ENCODE measurements at places on chromosomes 3 and 15. TPM values are rescaled to one million over a fixed set of nuclear protein-coding genes. Genes with fewer than 3 reads are reported as not detected.

SLC9C1 gene
- 0.94 TPM for total RNA-seq

ZBTB47 gene
- 2.5 TPM for total RNA-seq

ZNF660 gene
- 3.1 TPM for total RNA-seq

CCR9 gene
- 214 TPM for total RNA-seq

CLDN18 gene
- 0.28 TPM for total RNA-seq

NR1I2 gene
- total RNA-seq, result 0.14 TPM

BFSP2 gene
- 3.6 TPM for total RNA-seq

DPPA2 gene
- 0.14 TPM for total RNA-seq

CTXN2 gene
- total RNA-seq, result not detected

DNA sequence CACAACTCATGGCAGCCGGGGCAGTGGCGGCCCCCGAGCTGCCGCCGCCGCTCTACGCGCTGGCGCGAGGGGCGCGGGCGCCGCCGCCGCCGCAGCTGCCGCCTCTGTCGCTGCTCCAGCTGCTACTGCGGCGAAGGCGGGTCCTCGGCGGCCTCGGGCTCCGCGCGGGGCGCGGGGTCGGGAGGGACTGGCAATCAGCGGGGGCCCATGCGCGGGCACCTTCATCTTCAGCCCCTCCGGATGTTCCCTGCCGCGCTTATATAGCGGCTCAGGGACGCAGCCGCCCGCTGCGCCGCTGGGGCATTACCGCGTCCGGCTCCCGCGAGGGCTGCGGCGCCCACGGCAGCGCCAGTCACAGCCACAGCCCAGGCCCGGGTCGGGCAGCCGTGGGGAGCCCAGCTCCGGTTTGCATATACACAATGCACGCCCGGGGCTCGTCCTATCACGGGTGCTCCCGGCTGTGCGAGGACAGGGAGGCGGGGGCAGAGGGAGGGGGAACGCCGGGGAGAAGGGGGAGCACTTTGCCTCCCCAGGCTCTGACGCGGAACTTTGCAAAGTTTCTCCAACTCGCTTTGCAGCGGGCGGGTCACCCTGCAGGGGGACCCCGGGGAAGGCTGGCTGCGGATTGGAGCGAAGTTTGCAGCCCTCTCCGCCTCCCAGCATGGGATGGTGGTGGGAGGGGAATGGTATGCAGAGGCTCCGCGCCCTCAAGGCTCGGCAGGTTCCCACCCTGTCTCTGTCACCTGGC is at the start of gene VGLL3:
Gene VGLL3 (minus strand): TSS at position 416 of the 748 bp plus-strand sequence. CDS start 406 bp downstream, at position 10.
- peaks cover 31% of the 10 kb centered on the region for H3K27me3 ChIP-seq
- DNase-seq, result peak; percentile 12
- H3K4me1 ChIP-seq, result peaks cover 4% of the 10 kb centered on the region
- no peak within 1 kb of the TSS for H3K27ac ChIP-seq

- no peak overlapping the region for H3K4me3 ChIP-seq
- no peaks in the 10 kb centered on the region for H3K4me1 ChIP-seq
- no peak for DNase-seq
- no peaks in the 10 kb centered on the region for H3K36me3 ChIP-seq
- no peaks in the 10 kb centered on the region for H3K27me3 ChIP-seq
These were observed 15.3 kb upstream of the HLTF start for GRCh38 chr3:149101641-149102040.

GRCh38 chr15:97976766-97977503 is 16.4 kb downstream of the ARRDC4 start:
- no peaks in the 10 kb centered on the region for H3K4me1 ChIP-seq
- no peaks in the 10 kb centered on the region for H3K36me3 ChIP-seq
- no peaks in the 10 kb centered on the region for H3K27me3 ChIP-seq
- H3K4me3 ChIP-seq, result no peak overlapping the region
- no peak overlapping the region for H3K27ac ChIP-seq
- DNase-seq, result no peak

DNA sequence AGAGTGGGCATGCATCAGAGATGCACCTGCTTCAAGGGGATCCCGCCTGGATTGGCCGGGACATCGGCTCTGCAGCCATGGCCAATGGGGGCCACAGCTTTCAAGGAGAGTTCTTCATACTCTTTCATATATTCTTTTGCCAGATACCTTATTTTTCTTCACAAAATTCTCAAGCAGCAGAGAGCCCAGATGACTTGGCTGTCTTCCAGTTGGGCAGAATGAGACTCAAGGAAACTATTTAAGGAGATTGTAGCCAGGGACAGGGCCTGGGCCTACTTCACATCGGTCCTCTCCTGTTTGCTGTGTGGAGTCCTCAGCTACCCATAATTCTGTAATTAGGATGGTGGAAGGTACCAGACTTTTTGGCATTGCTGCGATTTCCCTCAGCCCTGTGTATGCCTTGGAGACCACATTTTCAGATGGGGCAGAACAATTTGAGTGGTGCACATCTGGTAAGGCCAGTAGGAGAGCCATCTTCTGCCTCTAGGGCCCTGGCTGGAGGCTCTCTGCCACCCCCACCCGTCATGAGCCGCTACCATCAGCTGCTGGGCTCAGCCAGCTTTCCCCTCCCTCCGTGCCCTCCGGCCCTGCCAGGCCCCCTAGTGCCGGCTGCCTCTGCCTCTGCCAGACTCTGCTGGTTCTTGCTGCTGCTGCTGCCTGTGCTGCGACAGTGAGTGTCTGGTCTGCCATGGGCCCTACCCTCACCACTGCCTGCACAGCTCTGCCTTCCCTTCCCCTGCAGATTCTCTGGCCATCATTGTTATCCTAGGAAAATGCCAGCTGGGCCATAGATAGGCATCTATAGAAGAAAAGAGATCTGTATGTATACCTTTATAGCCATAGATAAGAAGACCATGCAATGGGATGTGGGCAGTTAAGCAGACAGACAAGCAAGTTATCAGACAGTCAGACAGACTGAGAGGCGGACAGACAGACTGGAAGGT is 6.7 kb downstream of the PLIN1 start:
- no peak for DNase-seq
- no peak overlapping the region for H3K27ac ChIP-seq
- H3K4me1 ChIP-seq, result no peaks in the 10 kb centered on the region
- H3K36me3 ChIP-seq, result no peaks in the 10 kb centered on the region

GRCh38 chr3:643376-643775 is 446.8 kb downstream of the CHL1 start:
- no peak for DNase-seq
- no peaks in the 10 kb centered on the region for H3K36me3 ChIP-seq
- H3K27me3 ChIP-seq, result no peaks in the 10 kb centered on the region
- H3K4me3 ChIP-seq, result no peak overlapping the region

DNA sequence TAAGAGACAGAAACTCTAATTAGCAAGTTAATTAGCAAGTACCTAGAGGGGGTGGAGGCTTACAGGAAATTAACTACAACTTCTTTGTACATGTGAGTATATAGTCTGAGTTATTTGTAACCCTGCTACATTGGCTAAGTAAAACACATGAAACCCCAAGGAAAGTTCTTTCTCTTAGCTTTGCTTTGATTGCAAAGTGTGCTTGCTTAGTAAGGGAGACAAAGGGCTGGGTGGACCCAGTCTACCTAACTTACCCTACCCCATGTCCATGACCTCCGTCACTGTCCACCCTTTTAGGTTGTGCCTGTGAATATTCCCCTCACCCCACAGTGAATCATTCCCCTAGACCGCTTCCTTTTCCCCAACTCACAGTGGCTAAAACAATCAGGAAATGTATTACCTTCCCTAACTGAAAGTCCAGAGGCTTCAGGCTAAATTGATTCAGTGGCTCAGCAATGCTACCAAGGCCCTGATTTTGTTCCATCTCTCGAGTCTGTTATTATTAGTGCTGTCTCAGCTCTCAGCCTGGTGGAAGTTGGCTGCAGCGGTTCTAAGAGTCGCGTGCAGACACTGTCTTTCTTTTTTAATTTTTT is 31.1 kb upstream of the RYR3 start:
- H3K27me3 ChIP-seq, result no peaks in the 10 kb centered on the region
- H3K4me1 ChIP-seq, result peaks cover 6% of the 10 kb centered on the region
- DNase-seq, result no peak
- no peak overlapping the region for H3K27ac ChIP-seq
- no peaks in the 10 kb centered on the region for H3K36me3 ChIP-seq
- H3K4me3 ChIP-seq, result no peak overlapping the region

DNA sequence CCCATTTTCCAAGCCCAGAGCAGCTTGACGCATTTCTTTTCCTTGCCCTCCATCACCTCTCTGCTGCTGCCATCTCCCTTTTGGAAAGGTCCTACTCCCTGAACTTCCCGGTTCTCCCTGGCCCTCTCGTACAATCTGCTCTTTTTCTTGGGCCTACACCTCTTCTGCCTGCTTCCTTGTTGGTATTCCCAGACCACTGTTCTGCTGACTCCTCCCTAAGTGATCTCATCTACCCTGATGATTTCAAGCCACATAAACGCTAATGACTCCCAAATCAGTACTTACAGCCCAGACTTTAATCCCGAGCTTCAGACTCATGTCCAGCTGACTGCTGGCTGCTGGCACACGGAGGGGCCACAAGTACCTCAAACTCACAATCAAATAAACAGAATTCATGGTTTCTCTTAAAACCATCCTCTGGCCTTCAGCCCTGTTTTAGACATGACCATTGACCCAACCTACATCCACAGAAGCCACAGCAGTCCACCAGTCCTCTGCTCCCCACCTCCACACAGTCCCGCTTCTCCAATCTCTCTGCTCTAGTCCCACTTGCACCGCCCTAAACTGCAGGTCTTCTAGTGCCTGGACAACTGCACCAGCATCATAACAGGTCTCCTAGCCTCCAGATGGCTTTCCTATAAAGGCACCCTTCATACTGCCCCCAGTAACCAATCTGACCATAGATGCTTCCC is 57.6 kb downstream of the AAGAB start:
- H3K4me1 ChIP-seq, result peaks cover 18% of the 10 kb centered on the region
- H3K36me3 ChIP-seq, result peaks cover 19% of the 10 kb centered on the region
- no peak for DNase-seq
- H3K4me3 ChIP-seq, result no peak overlapping the region
- no peak overlapping the region for H3K27ac ChIP-seq

GRCh38 chr3:69683082-69683806 is 56.0 kb upstream of the MITF start:
- no peak overlapping the region for H3K4me3 ChIP-seq
- H3K27ac ChIP-seq, result no peak overlapping the region
- no peaks in the 10 kb centered on the region for H3K36me3 ChIP-seq
- peaks cover 4% of the 10 kb centered on the region for H3K4me1 ChIP-seq
- no peaks in the 10 kb centered on the region for H3K27me3 ChIP-seq

- no peaks in the 10 kb centered on the region for H3K4me1 ChIP-seq
- DNase-seq, result no peak
- no peaks in the 10 kb centered on the region for H3K36me3 ChIP-seq
- H3K27ac ChIP-seq, result no peak overlapping the region
- no peak overlapping the region for H3K4me3 ChIP-seq
These were observed 347.5 kb upstream of the TMCO5A start for GRCh38 chr15:37586976-37587375.

DNA sequence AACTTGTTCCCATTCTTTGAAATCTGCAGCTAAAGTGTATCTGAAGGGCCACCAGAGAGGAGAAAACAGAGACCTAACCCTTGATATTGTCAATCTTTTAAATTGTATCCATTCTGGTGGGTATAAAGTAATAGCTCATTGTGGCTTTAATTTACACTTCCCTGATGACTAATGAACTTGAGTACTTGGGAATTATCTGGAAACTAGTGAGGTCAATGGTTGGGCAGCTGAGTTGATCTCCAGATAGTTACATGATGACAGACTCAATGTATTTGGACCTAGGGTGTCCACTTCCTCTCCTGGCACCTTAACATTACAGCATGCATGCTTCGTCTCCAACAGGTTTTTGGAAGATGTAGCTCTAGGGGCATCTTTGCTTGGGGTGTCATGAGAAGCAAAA is 195.2 kb downstream of the PDCD6IP start:
- no peaks in the 10 kb centered on the region for H3K27me3 ChIP-seq
- DNase-seq, result no peak
- no peak overlapping the region for H3K27ac ChIP-seq
- peaks cover 9% of the 10 kb centered on the region for H3K4me1 ChIP-seq
- no peak overlapping the region for H3K4me3 ChIP-seq
- no peaks in the 10 kb centered on the region for H3K36me3 ChIP-seq

GRCh38 chr3:9878700-9879099 is 1.4 kb downstream of the CIDEC start:
- H3K27ac ChIP-seq, result no peak overlapping the region
- H3K4me1 ChIP-seq, result no peaks in the 10 kb centered on the region
- H3K4me3 ChIP-seq, result no peak overlapping the region
- DNase-seq, result no peak
- H3K27me3 ChIP-seq, result no peaks in the 10 kb centered on the region

GRCh38 chr3:115671761-115672455 is 48.6 kb downstream of the GAP43 start:
- no peak for DNase-seq
- no peaks in the 10 kb centered on the region for H3K4me1 ChIP-seq
- H3K27me3 ChIP-seq, result no peaks in the 10 kb centered on the region
- no peaks in the 10 kb centered on the region for H3K36me3 ChIP-seq
- H3K27ac ChIP-seq, result no peak overlapping the region
- no peak overlapping the region for H3K4me3 ChIP-seq

DNA sequence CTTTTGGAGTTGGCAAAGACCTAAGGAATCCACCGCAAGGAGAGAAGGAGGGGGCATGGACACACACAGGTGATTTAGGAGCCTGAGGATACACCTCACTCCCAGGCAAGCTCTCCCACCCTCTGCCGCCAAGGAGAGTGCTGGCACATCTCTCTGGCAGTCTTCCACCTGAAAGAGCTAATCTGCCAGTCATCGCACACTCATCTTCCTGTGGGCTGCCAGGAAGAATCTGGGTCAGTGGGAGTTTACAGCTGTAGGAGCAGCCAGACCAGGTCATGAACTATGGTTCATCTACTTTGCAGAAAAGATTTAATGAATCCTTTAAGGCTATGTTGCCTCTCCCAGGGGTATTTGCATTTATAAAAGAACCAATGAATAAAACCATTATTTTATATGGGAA is 170.6 kb upstream of the TSC22D2 start:
- no peak overlapping the region for H3K27ac ChIP-seq
- no peaks in the 10 kb centered on the region for H3K27me3 ChIP-seq
- no peak overlapping the region for H3K4me3 ChIP-seq
- no peak for DNase-seq

DNA sequence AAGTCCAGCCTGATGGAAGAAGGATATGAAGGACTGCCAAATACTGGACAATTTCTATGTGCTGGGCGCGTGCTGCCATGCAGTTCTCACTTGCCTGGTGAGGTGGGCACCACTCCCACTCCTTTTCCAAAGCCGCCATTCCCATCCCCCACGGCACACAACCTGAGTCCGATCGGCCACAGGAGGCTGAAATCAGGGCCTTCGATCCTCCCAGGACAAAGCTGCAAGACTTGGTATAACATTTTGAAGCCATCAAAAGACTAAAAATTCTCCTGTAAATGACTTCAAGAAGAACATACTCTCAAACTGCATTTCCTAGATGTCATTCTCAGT is 3.1 kb upstream of the MAP6D1 start:
- H3K36me3 ChIP-seq, result peaks cover 43% of the 10 kb centered on the region
- H3K4me1 ChIP-seq, result peaks cover 29% of the 10 kb centered on the region
- H3K4me3 ChIP-seq, result no peak overlapping the region
- no peak for DNase-seq
- H3K27ac ChIP-seq, result no peak overlapping the region

- peaks cover 10% of the 10 kb centered on the region for H3K4me1 ChIP-seq
- H3K27ac ChIP-seq, result no peak overlapping the region
- H3K36me3 ChIP-seq, result no peaks in the 10 kb centered on the region
- no peak for DNase-seq
- peaks cover 43% of the 10 kb centered on the region for H3K27me3 ChIP-seq
- no peak overlapping the region for H3K4me3 ChIP-seq
These were observed 1.7 kb upstream of the PCOLCE2 start for GRCh38 chr3:142890592-142890991.
